ENCODE measurements at places on chromosomes 6 and 20. TPM values are rescaled to one million over a fixed set of nuclear protein-coding genes. Genes with fewer than 3 reads are reported as not detected.
A peak's percentile ranks its signal among the peaks of the same experiment; 100 is the strongest.

Gene SEMG1
- not detected for polyA plus RNA-seq

Gene SYCP2
- polyA plus RNA-seq: 0.24 TPM

Gene ABHD16B
- not detected for polyA plus RNA-seq

DNA sequence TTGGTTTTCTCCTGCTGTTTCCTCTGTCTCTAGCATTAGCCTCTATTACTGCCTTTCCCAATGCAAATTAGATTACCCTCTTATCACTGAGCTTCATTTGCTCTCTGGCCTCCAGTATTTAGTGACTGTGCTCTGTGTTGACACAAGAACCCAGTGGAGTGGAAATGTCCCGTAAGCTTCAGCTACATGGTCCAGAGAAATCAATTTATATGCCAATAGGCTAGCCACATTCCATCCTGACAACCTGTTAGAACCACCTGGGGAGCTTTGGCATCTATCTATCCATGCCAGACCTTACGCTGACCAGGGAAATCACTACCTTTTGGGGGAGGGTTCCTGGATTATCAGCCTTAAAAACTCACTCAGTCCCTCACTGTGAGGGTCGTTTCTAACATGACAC, 459.6 kb downstream of the UTRN start:
- no peak for DNase-seq

DNA sequence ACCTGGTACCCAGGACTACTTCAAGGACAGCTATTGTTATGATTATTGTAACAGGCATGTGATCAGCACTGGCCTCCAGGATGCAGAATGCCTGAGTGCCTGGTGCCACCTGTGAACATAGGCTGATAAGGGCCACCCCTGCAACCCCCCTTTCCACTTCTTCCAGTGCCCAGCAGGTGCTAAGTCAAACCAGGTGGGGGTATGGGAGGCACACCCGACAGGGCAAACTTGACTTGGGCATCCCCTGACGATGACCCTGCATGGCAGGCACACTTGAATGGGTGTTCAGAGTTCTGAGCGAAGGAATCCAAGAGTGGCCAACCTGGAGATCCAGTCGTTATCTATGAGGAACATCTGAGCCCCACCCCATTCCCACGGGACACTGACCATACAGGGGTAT, 3.4 kb downstream of the ADA start:
- DNase-seq: no peak

Gene SMLR1
- not detected for polyA plus RNA-seq

Gene BPIFB1
- not detected for polyA plus RNA-seq

GRCh38 chr20:43159994-43160393, 29.7 kb downstream of the PTPRT start:
- no peak for DNase-seq

GRCh38 chr20:45100563-45101245, at the start of gene KCNS1:
Gene KCNS1, minus strand, starts transcription at chr20:45101127. Its CDS starts 1,891 bp downstream, at chr20:45099236.
- DNase-seq: no peak

DNA sequence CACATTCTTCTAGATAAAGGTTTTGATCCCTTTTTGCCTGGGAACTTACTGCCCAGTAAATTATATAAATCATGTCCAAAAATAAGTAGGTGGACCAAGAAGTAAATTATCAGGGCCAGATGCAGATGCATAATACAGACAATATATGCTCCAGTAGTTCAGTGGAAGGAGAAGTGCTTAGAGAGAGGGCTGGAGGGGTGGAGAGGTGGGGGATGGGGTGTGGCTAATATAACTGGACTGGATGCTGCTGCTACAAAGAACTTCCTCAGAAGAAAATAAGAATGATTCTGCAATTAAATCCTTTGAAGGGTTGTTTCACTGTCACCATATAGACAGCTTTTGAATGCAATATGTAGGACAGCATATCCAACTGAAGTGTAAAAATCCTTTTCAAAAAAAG, 14.8 kb upstream of the TFAP2D start:
- no peak for DNase-seq

Gene FOXA2
- polyA plus RNA-seq: not detected

DNA sequence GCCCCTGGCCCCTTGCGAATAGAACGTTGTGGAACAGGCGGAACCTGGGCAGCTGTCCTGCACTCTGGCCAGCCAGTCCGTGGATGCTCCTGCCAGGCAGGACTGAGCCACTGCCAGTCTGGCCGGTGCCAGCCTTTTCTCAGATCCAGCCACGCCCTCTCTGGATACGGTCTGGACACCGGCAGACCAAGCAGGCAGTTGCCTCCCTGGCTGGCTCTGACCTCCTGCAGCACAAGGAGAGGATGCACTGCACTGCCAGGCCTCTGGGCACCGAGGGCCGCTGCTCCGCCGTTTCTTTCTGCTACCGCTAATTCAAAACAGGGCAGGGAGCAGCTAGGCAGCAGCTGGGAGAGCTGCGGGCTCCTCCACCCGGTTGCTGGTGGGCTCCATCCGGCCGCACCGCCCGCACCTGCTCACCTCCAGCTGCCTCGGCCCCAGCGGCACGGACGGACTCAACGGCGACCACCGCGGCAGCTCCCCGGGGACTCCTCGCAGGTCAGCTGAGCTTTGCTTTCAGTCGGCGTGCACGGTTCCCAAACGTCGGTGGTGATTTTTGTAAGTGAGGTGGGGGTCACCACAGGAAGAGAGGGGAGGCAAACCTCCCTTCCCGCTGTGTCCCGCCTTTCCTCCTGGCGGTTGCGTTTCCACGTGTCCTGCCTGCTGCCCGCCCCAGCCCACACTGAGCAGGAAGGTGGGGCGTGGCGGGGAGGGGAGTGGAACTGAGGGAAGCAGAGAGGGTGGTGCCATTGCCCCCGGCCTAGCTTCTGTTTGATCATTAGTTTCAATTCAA, 30.3 kb upstream of the AFDN start:
- no peak for DNase-seq

DNA sequence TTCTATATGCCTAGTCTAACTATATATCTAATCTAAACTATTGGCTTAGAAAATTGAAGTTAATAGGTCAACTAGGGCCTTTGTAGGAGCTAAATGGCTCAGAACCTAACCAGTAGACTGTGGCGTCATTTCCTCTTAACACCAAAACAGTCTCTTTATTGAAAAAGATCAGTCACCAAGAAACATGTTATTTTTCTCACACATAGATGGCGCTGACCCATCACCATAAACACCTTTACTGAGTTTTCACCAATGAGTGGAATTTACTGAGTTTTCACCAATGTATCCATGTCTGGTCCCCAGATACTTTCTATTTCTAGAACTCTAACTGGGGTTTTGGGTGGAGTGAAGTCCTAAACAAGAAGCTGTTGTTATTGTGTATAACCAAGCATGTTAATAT, 636.0 kb downstream of the BCKDHB start:
- no peak for DNase-seq

Gene FBXO30
- polyA plus RNA-seq: 11.8 TPM

DNA sequence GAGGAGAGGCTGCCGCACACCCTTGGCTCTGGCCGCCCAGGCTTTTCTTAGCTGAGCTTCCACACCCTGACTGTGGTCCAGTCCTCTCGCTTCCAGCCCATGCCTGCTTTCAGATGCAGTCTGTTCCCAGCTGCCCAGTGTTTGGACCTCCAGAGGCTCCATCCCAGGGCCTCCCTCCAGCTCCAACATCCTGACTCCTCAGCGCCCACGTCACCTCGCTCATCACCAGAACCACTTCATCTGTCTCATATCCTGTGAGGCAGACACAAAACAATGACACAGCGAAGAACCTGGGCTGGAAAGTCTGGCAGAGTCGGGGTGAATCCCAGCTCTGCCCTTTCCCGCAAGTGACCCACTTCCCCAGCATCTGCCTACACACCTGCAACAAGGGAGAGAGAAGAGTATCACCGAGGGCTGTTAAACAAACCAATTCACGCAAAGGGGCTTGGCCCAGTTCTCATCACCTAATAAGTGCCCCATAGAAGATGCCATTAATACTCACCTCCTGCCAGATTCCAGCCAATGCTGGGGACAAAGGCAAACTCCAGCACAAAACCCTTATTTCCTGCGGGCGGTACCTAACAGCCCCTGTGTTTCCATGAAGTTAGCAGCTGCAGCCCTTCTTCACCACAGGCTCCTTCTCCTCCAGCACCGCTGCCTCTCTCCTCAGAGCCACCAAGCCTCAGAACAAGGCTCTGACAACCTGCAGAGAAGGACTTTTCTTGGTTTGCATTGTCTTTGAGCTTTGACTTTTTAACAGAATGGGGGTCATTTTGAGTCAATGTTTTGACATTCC, 133.4 kb upstream of the CDH4 start:
- peak; percentile 32 for DNase-seq

GRCh38 chr6:157305670-157306653, 17.4 kb downstream of the TMEM242 start:
- no peak for DNase-seq

DNA sequence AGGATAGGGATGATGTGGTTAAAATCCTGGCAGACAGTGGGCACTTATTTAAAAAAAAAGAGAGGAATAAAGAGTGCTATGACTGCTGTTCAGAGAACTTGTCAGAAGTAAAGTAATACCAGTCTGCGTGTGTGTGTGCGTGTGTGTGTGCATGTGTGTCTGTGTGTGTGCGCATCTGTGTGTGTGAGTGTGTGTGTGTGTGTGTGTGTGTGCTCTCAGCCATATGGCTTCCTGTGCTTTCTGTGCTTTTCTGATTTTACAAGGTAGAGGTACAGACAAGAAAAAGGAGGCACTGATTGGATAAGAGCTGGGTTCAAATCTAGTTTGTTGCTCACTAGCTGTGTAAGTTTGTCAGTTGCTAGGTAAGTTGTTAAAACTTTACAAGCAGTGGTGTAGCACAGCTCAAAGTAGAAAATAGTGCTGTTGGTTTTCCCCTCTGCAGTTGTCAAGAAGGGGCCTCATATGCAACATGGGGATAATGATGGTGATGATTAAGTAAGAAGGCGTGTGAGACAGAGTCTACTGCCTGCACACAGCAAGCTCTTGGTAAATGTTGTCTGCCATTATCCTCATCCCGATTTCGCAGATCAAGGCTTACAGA, 155.3 kb upstream of the ZNF217 start:
- no peak for DNase-seq

Gene MATN4
- polyA plus RNA-seq: 0.04 TPM

- no peak for DNase-seq
Measured at GRCh38 chr6:137792160-137793033, 74.7 kb upstream of the TNFAIP3 start.

DNA sequence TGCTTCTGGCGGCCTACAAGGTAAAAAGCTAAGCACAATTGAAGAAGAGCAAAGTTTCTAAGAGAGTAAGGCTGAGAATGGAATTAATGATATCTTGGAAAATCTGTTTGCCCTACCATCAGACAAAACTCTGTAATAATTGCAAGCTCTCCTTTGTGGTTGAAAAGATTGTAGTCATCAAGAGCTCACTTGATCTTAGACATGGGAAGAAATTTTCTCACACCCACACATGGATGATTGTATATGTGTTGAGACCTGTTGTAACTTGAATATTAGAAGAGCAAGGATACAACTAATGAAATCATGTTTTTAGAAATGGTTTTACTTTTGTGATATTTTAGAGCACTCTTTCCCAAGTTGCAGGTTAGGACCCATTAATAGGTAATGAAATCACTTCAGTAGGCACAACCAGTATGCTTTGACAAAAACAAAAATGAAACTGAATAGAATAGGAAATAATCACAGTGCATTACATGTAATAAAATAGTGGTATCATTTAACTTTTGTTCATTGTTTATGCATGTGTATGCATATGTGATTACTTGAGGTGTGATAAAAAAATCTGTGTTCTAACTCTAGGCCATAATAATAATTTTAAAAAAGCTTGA, 14.0 kb downstream of the DCBLD1 start:
- DNase-seq: no peak

DNA sequence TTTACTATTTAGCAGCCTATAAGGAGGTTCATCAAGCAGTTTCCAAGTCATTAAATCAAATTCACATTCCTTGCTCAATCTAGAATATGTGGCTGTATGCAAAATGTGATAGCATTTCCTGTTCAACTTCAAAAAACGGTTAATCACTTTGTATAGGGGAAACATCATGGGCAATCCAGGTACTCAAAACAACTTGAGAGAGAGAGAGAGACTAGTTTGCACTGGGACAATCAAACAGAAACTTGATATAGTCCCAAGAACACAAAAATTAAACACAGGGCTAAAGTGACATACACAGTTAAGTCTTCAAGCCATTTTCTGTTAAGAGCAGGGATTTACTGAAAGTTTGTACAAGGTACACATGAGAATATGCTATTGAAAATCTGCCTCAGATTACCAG, 7.4 kb downstream of the CPNE1 start:
- no peak for DNase-seq

All from AG04450 (cell line).